IPS DF 6.9 (cell line): ENCODE measurements at places on chromosomes 5 and 9.

GRCh38 chr5:174400461-174400860, 323.9 kb upstream of the MSX2 start:
- peaks cover 2% of the 10 kb centered on the region; the same call in 1 of the 2 replicates for H3K4me1 ChIP-seq
- no peak overlapping the region for H3K27ac ChIP-seq
- no peaks in the 10 kb centered on the region for H3K36me3 ChIP-seq

DNA sequence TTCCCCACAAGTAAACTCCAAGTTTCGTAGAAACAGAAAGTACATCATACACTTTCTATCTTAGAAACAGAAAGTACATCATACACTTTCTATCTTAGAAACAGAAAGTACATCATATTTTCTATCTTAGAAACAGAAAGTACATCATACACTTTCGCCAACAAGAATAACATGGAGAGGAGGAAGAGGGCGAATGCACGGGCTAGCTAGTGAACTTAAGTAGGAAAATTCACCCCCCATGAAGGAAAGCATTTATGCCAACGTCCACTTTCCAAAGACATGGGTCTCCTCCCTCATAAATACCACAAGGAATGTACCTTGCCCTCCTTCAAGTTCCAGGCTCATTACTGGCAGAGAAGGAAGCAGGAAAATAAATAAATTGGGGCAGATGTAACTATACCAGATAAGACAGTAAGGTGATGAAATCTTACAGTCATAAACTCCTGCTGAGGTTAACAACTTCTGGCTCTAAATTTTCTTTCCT, 64.7 kb downstream of the FRMD3 start:
- H3K36me3 ChIP-seq = no peaks in the 10 kb centered on the region
- no peak for DNase-seq
- no peaks in the 10 kb centered on the region; the same call in 1 of the 2 replicates for H3K4me1 ChIP-seq
- no peak overlapping the region for H3K4me3 ChIP-seq

DNA sequence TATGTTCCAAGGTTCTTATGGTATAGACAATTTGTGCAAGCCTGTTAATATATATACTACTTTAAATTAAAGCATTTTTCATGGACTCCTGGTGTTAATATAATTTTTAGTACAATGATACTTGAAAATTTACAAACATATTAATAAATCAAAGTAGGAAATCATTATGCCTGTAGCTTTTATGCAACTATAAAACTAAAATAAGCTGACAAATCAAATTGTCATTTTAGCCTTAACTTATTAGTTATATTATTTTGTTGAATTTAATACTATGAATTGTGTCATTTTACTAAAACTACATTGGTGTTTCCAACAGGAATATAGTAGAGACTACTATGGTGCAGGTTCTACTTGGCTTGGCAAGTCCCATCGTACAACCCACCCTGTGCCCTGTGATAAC, 96.0 kb downstream of the MED10 start:
- H3K27ac ChIP-seq = no peak overlapping the region
- no peaks in the 10 kb centered on the region for H3K27me3 ChIP-seq
- H3K4me1 ChIP-seq = no peaks in the 10 kb centered on the region

GRCh38 chr5:107213025-107213424, 457.7 kb downstream of the EFNA5 start:
- H3K4me3 ChIP-seq = no peak overlapping the region
- H3K27ac ChIP-seq = no peak overlapping the region
- H3K36me3 ChIP-seq = no peaks in the 10 kb centered on the region
- no peaks in the 10 kb centered on the region for H3K4me1 ChIP-seq
- H3K27me3 ChIP-seq = no peaks in the 10 kb centered on the region

DNA sequence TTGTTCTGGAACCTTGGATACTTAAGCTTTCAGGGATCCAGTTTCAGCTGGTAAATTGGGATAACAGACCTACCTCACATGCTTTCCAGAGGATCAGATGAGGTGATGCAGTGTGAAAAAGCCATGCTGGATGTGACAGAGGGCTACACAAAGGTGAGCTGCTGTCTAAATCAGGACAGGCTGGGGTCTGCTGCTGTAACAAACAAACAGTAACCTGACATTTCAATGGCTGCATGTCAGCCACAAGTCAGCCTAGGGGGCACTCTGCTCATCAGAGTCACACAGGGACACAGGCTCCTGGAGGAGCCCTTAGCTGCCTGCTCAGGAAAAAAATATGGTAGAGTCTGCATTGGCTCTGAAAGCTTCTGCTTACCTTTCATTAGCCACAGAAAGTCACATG, 66.7 kb upstream of the EGFLAM start:
- no peak for DNase-seq
- no peaks in the 10 kb centered on the region for H3K27me3 ChIP-seq
- H3K27ac ChIP-seq = no peak overlapping the region
- H3K4me1 ChIP-seq = no peaks in the 10 kb centered on the region
- H3K36me3 ChIP-seq = no peaks in the 10 kb centered on the region
- no peak overlapping the region for H3K4me3 ChIP-seq
